M059J (cell line): ENCODE measurements at places on chromosomes 13 and 19. TPM values are rescaled to one million over a fixed set of nuclear protein-coding genes. Genes with fewer than 3 reads are reported as not detected.
A peak's percentile ranks its signal among the peaks of the same experiment; 100 is the strongest.

The MAMSTR gene
- 0.81 and 1.0 TPM in 2 replicates for total RNA-seq

The POU4F1 gene
- 1.1 and 1.8 TPM in 2 replicates for total RNA-seq

The ZNF880 gene
- 16.5 and 17.0 TPM in 2 replicates for total RNA-seq

DNA sequence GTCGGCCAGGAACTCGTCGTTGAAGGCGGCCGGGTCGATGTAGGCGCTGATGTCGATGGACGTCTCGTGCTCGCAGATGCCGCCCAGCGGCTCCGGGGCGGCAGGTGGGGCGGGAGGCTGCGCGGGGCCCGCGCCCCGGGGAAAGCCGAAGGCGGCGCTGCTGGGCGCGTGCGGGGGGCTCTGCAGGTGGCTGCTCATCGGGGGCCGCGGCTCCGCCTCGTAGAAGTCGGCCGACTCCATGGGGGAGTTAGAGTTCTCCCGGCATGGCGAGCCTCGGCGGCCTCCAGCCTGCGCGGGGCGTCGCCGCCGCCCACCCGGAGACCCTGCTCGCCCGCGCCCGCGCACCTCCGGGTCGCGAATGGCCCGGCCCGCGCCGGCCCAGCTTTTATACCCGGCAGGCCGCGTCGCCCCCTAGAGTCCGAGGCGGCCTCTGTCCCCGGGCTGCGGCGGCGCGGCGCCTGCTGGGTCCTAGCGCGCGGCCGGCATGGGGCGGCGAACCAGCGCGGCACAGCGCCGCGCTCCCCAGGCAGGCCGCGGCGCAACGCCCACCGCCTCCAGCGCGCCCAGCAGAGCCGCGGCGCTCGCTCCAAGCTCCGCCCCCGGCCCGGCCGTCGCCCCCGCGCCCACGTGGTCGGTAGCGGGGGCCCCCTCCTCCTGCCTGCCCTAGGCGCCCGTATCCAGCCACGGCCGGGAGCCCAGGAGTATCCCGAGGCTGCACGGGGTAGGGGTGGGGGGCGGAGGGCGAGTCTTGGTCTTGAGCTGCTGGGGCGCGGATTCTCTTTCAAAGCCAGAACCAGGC, at the start of gene CEBPA:
TSS of gene CEBPA (minus strand) at position 360 of the 799 bp plus-strand sequence. CDS start at position 240, 120 bp downstream.
- DNase-seq, result peak; percentile 48
